ENCODE measurements at places on chromosomes 4 and X. TPM values are rescaled to one million over a fixed set of nuclear protein-coding genes. Genes with fewer than 3 reads are reported as not detected.
A peak's percentile ranks its signal among the peaks of the same experiment; 100 is the strongest.

- no peaks in the 10 kb centered on the region for H3K27me3 ChIP-seq
- DNase-seq = no peak
- no peak overlapping the region for H3K4me3 ChIP-seq
- no peaks in the 10 kb centered on the region for H3K4me1 ChIP-seq
- no peak overlapping the region for H3K27ac ChIP-seq
These were observed 32.4 kb upstream of the TMLHE start for GRCh38 chrX:155645180-155645579.

Gene GAGE12F
- not detected for polyA plus RNA-seq

DNA sequence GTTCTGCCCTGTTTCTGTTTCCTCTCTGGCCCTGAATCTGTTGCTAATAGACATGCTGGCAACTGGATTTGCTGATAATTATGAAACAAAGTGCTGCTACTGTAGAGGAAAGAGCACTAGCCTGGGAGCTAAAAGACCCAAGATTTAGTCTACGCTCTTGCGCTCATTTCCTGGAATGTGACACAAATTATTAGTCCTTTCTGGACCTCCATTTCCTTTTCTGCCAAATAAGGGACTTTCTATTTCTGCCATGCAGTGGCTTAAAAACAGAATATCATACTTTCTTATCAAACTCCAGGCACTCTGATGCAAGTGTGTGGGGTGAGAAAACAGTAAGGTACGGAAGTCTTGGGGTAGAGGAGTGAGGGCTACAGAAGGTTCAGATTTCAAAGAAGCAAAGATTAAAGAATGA lies 48.3 kb upstream of the GPR174 start:
- no peak overlapping the region for H3K27ac ChIP-seq
- no peaks in the 10 kb centered on the region for H3K27me3 ChIP-seq
- no peaks in the 10 kb centered on the region for H3K4me1 ChIP-seq
- no peaks in the 10 kb centered on the region for H3K36me3 ChIP-seq

Gene MAP3K15
- polyA plus RNA-seq = 7.6 TPM

GRCh38 chr4:152041295-152041694 lies 280.5 kb upstream of the GATB start:
- H3K4me1 ChIP-seq = peaks cover 16% of the 10 kb centered on the region
- H3K27ac ChIP-seq = no peak overlapping the region
- no peak overlapping the region for H3K4me3 ChIP-seq
- H3K36me3 ChIP-seq = no peaks in the 10 kb centered on the region
- no peak for DNase-seq

DNA sequence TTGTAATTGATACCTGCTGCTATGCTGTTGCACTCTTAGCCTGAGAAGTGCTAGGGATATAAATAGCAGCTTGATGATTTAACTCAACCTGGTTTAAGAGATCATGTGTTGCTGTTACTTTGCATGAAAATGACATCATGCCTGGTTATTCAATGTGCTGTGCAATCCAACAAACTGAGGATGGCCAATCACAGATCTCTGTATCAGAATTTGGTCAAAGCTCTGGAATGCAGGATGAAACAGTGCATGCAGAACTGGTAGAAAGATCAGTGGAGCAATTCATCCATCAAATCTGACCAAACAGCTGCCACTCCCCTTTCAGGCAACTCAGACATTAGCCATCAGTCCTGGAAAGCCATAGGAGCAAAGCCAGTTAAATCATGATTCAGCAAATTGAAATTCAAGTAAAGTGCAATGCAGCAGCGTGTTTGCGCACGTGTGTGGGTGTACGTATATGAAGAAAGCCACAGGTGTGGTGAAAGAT lies 160.3 kb upstream of the RASGEF1B start:
- H3K27me3 ChIP-seq = no peaks in the 10 kb centered on the region
- no peak overlapping the region for H3K27ac ChIP-seq
- H3K36me3 ChIP-seq = no peaks in the 10 kb centered on the region
- DNase-seq = peak; percentile 49
- H3K4me3 ChIP-seq = no peak overlapping the region

- no peak overlapping the region for H3K4me3 ChIP-seq
- H3K27me3 ChIP-seq = peaks cover 12% of the 10 kb centered on the region
- no peak overlapping the region for H3K27ac ChIP-seq
- peaks cover 39% of the 10 kb centered on the region for H3K4me1 ChIP-seq
- DNase-seq = no peak
- no peaks in the 10 kb centered on the region for H3K36me3 ChIP-seq
These were observed 5.9 kb downstream of the ZFYVE28 start for GRCh38 chr4:2412534-2412884.

Gene CXXC4
- 0.01 TPM for polyA plus RNA-seq

Gene SPANXN3
- polyA plus RNA-seq = not detected

DNA sequence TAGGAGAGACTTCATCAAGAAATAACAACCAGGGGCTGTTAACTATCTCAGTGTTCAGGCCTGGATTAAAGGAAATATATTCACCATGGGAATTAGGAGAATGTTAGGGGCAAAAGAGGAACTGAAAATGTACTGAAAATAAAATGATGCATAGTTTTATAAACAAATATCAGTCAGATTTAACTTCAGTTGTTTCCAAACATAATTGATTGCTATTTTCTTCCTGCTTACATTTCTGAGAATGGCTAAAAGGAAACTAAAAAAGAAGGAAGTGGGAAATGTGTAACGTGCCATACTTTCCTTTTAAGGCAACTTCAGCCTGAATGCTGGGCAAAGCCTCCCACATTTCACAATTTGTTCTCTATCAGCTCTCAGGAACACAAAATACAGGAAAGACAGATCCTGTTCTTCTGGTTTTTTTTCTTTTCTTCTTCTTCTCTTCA lies 178.1 kb downstream of the MAML3 start:
- no peaks in the 10 kb centered on the region for H3K36me3 ChIP-seq
- no peaks in the 10 kb centered on the region for H3K4me1 ChIP-seq
- H3K27me3 ChIP-seq = peaks cover 1% of the 10 kb centered on the region

DNA sequence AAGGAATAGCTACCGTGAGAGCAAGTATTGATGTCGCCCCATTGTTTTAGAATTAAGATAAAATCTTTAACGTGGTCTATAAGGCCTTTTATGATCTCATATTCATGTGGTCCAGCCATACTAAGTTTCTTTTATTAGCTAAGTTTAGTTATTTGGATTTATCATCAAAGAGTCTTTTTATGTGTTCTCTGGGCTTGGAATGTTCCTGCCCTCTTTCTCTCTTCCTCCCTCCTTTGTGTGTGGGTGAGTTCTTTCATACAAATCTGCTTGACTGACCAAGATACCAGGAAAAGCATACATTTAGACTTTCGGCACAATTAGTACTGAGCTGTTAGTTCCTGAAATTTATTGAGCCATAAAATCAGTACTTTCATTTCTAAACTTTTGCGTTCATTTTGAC lies 11.3 kb downstream of the TDO2 start:
- DNase-seq = no peak
- no peaks in the 10 kb centered on the region for H3K4me1 ChIP-seq
- H3K4me3 ChIP-seq = no peak overlapping the region
- H3K27ac ChIP-seq = no peak overlapping the region

DNA sequence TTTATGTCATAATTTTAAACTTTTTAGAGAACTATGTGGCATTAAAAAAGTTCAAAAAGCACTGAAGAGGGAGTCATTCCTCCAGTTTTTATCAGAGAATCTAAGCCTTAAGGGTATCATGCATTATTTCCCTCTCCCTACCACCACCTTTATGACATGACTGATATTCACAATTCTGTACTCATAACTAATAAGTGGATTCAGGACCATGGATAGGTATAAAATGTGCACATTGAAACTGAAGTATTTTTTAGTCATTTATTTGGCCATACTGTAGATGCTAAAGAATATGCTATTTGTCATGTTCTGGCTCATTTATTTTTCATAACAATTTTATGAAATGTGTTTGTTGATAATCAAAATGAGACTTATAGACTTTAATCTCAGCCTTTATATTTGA lies 897.5 kb upstream of the AGA start:
- DNase-seq = no peak
- H3K27ac ChIP-seq = no peak overlapping the region
- H3K36me3 ChIP-seq = no peaks in the 10 kb centered on the region
- H3K4me3 ChIP-seq = no peak overlapping the region

DNA sequence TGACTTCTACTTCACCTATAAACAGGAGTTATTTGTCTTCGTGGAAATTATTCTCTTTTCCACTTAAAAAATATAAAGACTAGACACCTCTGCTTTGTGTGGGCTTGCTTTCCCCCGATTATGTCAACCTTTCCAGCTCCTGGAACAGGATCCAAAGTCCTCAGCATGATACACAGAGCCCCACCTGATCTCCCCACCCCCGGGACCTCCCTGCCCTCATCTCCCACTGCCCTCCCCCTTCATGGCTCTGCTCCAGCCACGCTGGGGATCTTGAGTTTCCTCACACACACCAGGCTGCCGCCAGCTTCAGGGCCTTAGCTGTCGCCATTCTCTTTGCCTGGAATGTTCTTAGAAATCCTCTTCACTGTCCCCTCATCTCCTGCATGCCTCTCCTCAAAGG lies 55.3 kb downstream of the MBNL3 start:
- no peaks in the 10 kb centered on the region for H3K36me3 ChIP-seq
- H3K4me1 ChIP-seq = peaks cover 62% of the 10 kb centered on the region
- peak overlapping the region; percentile 77 for H3K27ac ChIP-seq

DNA sequence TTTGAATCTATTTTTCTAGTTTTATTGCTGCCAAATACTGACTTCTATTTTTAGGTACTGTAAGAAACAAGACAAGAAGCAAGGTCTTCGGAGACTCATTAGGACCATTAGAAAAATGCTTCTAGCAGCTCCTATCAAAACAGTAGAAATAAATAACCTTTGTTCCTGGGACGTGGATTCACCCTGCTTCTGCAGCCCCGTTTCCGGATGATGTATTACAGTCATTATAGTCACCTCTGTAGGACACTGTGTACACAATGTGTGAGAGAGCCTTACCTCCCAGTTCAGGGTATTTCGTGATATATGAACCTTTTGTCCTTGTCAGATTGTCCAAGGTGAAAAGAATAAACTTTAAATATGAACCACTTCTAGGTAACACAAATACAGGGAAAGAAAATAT lies 484.0 kb upstream of the TECRL start:
- no peaks in the 10 kb centered on the region for H3K36me3 ChIP-seq
- no peak overlapping the region for H3K27ac ChIP-seq
- H3K4me1 ChIP-seq = no peaks in the 10 kb centered on the region
- H3K27me3 ChIP-seq = no peaks in the 10 kb centered on the region
- no peak for DNase-seq

Gene OPHN1
- 1.6 TPM for polyA plus RNA-seq

Gene NELFA
- 14.6 TPM for polyA plus RNA-seq

DNA sequence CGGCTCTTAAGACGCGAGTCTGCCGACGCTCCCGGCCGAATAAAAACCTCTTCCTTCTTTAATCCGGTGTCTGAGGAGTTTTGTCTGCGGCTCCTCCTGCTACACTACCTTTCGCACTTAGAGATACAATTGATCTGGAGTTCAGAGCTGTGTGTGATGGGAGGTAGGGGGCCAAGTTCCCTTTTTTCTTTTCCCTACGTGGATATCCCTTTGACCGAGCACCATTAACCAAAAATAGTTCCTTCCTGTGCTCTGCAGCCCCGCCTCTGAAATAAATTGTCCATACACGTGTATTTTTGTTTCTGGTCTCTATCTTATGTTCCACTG lies 555 bp upstream of the PGM2 start:
- DNase-seq = no peak
- H3K27ac ChIP-seq = peak overlapping the region; percentile 14
- no peaks in the 10 kb centered on the region for H3K27me3 ChIP-seq
- H3K36me3 ChIP-seq = peaks cover 6% of the 10 kb centered on the region
- H3K4me1 ChIP-seq = peaks cover 31% of the 10 kb centered on the region

Gene RHOXF1
- not detected for polyA plus RNA-seq

Gene F8A2
- not detected for polyA plus RNA-seq

Gene ZMAT1
- polyA plus RNA-seq = 0.01 TPM

DNA sequence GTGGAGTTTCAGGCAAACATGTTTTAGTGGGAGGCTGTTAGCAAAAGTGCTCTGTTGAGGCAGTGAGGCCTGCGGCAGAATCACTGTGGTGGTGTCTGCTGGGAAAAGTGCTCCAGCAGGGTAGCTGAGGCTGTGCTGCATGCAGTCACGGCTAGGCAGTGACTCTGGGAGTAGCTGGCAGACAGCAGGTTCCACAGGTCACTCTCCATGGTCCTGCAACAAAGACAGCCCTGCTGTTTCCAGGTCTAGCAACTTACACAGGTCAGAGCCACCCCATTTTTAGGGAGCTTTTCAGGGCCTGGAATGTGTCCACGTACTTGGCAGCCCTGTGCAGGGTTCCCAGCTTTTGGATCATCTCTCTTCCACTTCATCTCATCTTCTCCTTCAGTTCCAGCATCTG lies 184.3 kb downstream of the NAA11 start:
- H3K4me1 ChIP-seq = no peaks in the 10 kb centered on the region
- no peak overlapping the region for H3K27ac ChIP-seq
- H3K4me3 ChIP-seq = no peak overlapping the region
- H3K27me3 ChIP-seq = no peaks in the 10 kb centered on the region
- DNase-seq = peak; percentile 1

Gene ASB9
- 3.9 TPM for polyA plus RNA-seq

DNA sequence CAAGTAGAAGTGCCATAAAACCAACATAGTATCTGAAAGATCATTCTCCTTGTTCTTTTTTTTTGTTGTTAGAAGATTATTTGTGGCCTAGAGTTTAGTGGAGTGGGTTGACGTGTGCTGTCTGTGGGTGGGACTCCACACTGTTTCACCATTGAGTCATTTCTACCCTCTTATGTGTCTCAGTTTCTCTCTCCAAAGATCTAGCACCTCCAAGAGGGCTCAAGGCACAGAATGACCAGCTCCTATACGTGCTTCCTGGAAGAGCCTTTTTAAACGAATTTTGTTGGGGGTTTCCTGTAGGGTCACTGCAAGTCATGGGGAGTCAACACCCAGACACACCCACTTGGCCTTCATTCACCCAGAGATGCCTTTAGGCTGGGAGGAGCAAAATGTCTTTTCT lies 150.1 kb downstream of the KLF8 start:
- no peak overlapping the region for H3K4me3 ChIP-seq
- H3K27ac ChIP-seq = no peak overlapping the region
- H3K36me3 ChIP-seq = no peaks in the 10 kb centered on the region
- H3K27me3 ChIP-seq = no peaks in the 10 kb centered on the region
- no peaks in the 10 kb centered on the region for H3K4me1 ChIP-seq

- H3K4me1 ChIP-seq = no peaks in the 10 kb centered on the region
- no peak overlapping the region for H3K4me3 ChIP-seq
- DNase-seq = no peak
- H3K36me3 ChIP-seq = peaks cover 36% of the 10 kb centered on the region
- no peak overlapping the region for H3K27ac ChIP-seq
These were observed 16.2 kb downstream of the NELFA start for GRCh38 chr4:1992468-1993168.

DNA sequence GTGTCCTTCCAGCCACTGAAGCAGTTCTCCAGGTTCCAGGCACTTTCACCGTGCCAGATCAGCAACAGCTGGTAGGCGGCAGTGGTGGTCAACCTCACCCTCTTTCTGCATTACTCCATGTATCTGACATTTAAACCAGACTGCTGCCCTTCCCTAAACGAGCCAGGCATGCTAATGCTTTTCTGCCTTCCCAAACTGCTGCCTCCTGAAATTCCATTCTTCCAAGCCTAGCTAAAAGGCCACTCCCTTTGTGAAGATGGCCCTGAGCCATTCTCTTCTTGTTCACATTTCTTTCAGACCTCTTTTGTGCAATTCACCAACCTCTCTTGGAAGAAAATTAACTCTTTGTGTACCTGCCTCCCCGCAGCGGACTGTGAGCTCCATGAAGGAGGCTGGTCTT lies 73.7 kb downstream of the CHST7 start:
- no peaks in the 10 kb centered on the region for H3K4me1 ChIP-seq
- no peaks in the 10 kb centered on the region for H3K27me3 ChIP-seq

Data from HepG2 (cell line).